HepG2 (cell line): ENCODE measurements at places on chromosomes 2 and 18. TPM values are rescaled to one million over a fixed set of nuclear protein-coding genes. Genes with fewer than 3 reads are reported as not detected.

DNA sequence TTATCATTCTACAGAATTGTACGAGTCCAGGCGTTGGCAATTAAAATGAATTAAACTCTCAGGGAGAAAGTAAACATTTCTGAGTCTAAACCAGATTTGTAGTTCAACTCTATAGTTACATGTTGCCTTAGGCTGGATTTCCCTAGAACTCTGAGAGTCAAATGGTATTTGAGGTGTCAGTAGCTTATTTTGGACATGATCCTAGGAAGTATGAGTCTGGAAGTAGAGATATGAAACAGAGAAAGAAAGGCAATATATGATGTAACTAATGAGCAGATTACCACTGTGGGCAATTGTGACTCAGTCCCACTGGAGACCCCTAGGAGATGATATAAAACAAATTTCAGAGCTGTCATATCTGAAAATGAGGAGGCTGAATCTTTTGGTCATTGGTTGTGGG, 199.1 kb upstream of the UBE2E3 start:
- DNase-seq = no peak

GRCh38 chr2:150127995-150128394, 359.5 kb downstream of the RND3 start:
- no peak for DNase-seq

DNA sequence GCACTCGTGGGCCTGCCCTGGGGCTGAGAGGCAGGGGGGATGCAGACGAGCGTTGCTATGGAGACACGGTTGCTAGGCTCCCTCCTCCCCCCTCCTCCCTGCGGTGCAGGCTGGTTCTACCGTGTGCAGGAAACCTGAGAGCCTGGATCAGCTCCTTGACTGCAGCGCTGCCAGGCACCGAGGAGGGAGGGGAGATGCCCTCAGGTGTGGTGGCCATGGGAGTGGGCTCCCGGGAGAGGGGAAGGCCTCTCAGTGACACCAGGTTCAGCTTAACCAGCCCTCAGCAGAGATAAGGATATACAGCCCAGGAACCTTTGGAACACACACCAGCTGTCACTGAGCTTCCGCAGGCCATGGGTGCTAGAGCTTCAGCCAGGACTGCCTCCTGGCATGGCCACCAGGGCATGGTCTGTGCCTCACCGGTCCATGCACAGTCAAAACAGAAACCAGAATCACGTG, 124.4 kb upstream of the PXDN start:
- no peak for DNase-seq

Gene PROKR1
- total RNA-seq = not detected in 2 replicates

GRCh38 chr2:191935247-191935646, 88.4 kb upstream of the CAVIN2 start:
- no peak for DNase-seq

Gene MSTN
- total RNA-seq = not detected in 2 replicates

Gene SLC19A3
- total RNA-seq = 1.7 and 2.3 TPM in 2 replicates

Gene GAREM2
- total RNA-seq = 0.31 and 0.38 TPM in 2 replicates

DNA sequence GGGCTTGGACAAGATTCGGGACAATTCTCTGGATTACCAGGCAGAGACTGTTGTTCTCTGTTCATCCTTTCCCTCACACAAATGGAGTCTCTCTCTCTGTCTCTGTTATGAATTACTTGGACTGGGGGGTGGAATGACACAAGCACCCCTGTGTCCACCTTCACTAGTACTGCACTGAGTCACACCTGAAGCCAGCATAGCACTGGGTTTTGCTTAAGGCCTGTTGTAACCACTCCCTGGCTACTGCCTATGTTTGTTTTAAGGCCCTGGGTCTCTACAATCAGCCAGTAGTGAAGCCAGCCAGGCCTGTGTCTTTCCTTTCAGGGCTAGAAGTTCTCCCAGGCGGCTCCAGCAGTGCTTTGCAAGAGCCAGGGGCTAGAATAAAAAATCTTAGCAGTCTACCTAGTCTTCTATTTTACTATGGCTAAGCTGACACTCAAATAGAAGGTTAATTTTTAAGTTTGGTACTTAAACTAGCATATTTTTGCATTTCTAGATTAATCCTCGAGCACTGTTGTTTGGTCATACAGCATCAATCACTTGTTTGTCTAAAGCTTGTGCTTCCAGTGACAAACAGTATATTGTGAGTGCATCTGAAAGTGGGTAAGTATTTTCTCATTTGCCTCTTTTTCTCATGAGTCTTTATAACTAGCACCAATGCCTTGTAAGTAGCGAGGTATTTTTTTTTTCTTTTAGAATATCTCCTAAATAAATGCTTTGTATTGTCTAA, 27.8 kb downstream of the WDR7 start:
- DNase-seq = peak; percentile 1

DNA sequence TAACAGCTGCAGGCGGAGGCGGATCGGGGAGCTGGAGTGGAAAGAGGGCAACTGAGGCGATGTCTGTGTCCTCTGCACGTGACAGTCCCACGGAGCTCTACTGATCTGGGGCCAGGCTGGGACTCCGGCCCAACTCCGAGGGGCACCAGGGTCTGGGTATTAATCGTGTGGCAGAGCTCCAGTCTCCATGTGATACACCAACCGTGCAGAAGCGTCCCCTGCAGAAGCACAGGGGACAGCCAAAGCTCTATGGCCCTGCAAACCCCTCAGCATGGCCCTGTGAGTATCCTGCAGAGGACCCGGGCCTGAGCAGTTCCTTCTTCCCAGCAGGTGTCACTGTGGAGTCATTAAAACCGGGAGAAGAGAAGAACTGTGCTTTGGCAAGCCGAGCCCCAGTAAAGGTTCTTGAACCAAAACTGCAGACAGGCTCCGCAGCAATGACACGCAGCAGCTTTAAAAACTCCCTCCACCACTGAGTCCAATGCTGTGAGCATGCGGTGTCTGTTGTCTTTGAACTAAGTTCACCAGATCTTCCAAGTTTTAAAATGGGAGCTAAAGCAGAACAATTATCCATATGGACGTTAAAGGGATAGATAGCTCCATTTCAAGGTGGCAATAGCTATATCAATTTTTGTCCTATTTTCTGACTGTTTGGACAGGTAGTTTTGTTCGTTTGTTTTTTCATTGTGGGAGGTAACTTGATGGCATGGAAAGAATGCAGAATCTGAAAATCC, 79.4 kb downstream of the TMEM182 start:
- peak; percentile 56 for DNase-seq

Gene ZNF2
- total RNA-seq = 6.1 and 8.5 TPM in 2 replicates

DNA sequence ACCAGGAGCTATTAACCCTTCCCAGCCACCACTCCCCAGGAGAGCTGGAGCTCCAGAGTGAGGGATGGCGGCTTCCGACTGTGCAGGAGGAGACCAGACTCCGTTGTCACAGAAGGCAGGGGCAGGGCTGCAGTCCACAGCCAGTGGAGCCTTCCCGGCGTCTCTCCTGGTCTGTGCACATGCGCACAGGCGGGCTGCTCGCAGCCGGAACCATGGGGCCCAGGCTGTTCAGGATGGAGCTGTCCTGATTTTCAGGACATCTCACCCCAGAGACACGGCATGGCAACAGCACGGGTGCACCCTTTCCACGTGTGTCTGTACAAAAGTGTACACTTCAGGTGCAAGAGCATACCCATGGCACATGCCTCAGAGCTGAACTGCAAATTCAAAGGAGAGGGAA, 28.9 kb downstream of the EIPR1 start:
- no peak for DNase-seq

Gene CNGA3
- not detected in 2 replicates for total RNA-seq
